ENCODE measurements at places on chromosomes 1 and 21.

DNA sequence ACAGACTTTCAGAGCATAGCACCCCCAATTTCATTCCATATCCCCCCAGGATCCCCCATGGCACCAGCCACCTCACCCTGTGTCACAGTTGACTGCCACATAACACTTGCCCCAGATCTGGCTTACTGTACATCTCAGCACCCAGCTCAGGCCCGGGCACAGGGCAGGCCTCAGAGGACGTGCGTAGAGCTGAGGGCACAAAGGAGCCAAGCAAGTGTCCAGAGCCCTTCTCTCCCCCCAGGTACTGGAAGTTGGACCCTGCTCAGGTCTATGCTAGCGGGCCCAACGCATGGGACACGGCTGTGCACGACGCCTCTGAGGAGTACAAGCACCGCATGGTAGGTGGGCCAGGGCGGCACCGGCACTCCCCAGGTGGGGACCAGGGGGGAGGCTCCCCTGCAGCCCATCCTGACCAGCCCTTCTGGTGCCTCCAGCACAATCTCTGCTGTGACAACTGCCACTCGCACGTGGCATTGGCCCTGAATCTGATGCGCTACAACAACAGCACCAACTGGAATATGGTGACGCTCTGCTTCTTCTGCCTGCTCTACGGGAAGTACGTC lies 8.0 kb upstream of the SYTL1 start:
- no peak for DNase-seq

DNA sequence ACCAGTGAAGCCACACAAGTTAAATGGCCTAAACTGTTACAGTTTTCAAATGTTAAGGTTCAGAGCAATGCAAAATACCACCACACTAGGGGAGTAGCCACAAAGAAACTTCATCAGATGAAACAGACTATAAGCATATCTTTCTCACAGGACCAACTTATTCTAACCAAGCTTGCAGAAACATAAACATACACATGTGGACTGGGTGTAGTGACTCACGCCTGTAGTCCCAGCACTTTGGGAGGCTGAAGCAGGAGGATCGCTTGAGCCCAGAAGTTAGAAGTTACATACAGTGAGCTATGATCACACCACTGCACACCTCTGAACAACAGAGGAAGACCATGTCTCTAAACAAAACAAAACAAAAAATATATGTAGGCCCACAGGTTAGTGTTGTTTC lies 17.3 kb downstream of the WDR47 start:
- DNase-seq: no peak

GRCh38 chr1:54052431-54052933 lies 522 bp downstream of the TMEM59 start:
- DNase-seq: peak; percentile 54

- DNase-seq: no peak
Measured at GRCh38 chr21:33312121-33312520, 12.6 kb upstream of the IFNAR1 start.

Data from NCI-H146 (cell line).